ENCODE measurements at places on chromosomes 7 and 10. TPM values are rescaled to one million over a fixed set of nuclear protein-coding genes. Genes with fewer than 3 reads are reported as not detected.

PDAP1 gene
- polyA plus RNA-seq = 171 TPM

PRKG1 gene
- 16.4 TPM for polyA plus RNA-seq

OPN1SW gene
- polyA plus RNA-seq = 1.0 TPM

TAS2R5 gene
- 3.0 TPM for polyA plus RNA-seq

UTF1 gene
- polyA plus RNA-seq = 0.17 TPM

CNPY4 gene
- 41.5 TPM for polyA plus RNA-seq

DAGLB gene
- polyA plus RNA-seq = 17.4 TPM
